MCF 10A (cell line): ENCODE measurements at places on chromosomes 1 and 21.

GRCh38 chr1:58133562-58133961, 413.0 kb downstream of the OMA1 start:
- no peak for DNase-seq

DNA sequence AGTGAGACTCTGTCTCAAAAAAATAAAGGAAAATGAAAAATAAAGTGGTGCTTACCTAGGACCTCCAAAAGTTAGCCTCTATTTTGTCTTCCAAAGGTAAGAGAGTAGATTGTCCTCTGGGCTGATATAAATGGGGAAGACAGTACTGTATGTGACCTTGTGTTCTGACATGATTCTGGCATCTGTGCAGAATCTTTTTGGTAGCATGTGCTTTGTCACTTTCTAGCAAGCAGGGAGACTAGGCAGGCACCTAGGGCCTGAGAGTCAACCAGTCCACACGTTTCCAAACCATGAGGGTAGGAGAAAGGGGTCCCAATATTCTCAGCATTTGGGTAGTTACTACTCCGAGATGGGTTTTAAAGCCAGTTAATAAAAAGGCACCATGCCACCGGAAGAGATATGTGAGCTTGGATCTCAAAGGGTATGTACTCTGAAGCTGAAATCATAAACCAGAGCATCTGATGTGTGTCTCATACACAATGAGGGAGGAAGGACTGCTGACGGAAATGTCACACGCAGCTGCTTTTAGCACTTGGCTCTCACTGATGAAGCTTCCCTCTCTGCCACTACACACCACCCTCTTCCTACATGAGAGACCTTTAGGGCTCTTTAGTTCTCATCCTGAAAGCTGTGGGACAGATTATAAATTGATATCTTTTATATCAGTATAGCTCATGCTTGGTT, 27.0 kb upstream of the SLC16A1 start:
- DNase-seq: no peak

GRCh38 chr1:172540635-172541034, 7.7 kb downstream of the SUCO start:
- DNase-seq: no peak

- DNase-seq: no peak
Observed at GRCh38 chr1:80994038-80994437, 806.7 kb upstream of the ADGRL2 start.

- peak; percentile 53 for DNase-seq
Observed at GRCh38 chr21:43824333-43825241, 35.2 kb downstream of the RRP1 start.

DNA sequence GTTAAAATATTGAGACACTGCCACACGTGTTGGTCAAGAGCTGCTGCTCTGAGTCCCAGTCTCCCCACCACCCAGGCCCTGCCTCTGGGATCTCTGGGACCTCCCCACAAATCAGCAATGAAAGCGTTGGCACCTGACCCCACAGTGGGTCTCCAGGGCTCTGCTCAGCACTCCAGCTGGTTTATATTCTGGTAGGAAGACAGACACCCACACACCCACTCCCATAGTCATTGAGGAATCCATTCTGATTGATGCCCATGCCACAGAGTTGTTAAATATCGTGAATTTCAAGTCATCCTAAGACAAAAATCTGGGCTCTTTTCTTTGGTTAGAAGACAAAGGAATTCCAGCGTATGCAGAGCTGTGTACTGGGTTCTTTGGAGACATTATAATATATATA, 91.6 kb downstream of the KIF26B start:
- no peak for DNase-seq

GRCh38 chr1:151246786-151247185, 7.7 kb upstream of the PSMD4 start:
- no peak for DNase-seq

- no peak for DNase-seq
Observed at GRCh38 chr21:44520326-44521300, 19.4 kb downstream of the KRTAP10-1 start.

DNA sequence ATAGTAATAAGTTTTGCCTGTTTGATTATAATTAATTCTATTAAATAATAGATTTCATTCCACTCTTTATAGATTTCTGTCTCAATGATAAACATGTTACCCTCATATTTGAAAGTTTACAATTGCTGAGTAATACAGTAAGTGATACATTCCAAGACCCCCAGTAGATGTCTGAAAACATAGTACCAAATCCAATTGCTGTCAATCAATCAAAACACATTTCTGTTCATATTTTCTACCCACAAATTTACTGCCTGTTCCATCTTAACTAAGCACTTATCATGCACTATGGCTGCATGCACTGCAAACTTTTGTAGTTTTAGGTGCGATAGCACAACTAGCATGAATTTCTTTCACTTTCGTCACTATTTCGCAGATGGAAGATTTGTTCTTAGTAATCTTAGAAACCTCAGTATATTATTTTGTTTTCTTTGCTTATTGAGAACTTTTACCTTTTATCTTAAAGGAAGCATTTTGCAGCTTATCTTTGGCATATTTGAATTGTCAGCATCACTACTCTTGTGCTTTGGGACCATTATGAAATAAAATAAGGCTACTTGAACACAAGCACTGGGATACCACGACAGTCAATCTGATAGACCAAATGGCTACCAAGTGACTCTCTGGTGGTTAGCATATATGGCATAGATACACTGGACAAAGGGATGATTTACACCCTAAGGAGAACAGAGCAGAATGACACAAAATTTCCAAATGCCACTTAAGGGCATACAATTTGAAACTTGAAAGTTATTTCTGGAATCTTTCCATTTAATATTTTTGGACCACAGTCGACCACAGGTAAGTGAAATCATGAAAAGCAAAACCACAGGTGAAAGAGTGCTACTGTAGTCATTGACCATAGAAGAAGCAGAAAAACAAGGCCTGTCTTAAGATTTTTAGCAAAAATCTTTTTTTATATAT, 67.6 kb downstream of the RGS13 start:
- DNase-seq: no peak

DNA sequence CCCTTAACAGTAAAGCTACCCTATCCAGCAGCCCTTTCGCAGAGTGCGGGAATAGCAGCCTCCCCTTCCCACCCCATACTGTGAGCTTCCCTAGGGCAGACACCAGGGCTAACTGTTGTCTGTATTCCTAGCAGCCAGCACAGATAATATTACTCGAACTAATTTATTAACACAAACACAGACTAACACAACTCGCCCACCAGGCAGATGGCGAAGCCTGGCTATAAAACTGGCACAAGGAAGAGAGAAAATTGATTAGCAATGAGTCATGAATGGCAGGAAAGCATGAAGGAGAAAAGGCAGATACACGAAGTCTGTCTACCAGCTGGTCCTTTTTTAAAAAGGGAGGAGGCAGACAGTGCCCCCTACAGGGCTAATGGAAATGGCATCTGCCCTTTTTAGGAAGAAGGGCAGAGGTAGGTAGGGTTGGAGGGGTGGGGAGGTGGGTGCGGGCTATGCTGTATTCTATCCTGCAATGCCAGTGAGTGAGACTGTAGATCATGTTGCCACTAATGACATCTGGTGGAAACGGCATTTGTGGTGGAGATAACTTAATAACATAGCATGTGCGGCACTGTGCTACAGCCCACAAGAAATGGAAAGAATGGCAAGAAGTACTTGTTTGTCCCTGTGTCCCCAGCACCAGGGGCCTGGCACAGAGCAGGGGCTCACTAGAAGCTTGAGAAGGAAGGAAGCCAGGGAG, 30.6 kb upstream of the CTPS1 start:
- peak; percentile 81 for DNase-seq

- DNase-seq: no peak
Observed at GRCh38 chr1:75188892-75189291, 54.7 kb downstream of the LHX8 start.

DNA sequence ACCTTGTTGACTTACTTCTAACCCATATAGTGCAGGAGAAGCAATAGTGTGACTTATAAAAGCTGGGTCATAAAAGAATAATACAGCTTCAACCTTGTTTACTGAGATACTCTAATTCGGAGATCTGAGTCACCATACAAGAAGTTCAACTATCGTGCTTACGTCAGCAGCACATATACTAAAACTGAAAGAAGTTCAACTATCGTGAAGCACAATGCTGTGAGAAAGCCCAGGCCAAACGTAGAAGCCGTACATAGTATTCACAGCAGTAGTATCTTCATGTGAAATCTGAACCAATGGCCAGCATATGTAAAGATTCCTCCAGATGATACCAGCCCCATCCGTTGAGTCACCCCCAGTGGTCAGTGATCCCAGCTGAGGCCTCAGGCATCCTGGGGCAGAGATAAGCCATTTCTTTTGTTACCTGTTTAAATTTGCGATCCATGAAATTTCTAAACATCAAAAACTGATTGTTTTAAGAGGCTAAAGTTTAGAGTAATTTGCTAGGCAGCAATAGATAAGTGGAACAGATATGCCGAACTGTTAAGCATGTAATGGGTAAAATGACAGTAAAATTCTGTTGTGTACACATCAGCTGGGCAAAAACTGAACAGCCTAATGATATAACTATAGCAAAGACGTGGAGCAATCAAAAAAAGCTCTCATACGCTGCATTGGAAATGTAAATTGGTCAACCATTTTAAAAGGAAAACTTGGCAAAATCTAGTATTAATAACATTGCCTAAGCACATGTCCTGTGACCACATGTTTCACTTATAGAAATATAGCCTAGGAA, 53.9 kb upstream of the SAMD13 start:
- peak; percentile 83 for DNase-seq

- DNase-seq: no peak
Observed at GRCh38 chr1:198176179-198176578, 19.4 kb downstream of the NEK7 start.

GRCh38 chr21:28822486-28823335, 170.0 kb downstream of the LTN1 start:
- DNase-seq: no peak
